Stimulated activated CD8-positive, alpha-beta memory T cell treated with anti-CD3 and anti-CD28 coated beads, Interleukin-15, amount 100 ng/mL, for 4 hours (primary cell): ENCODE measurements at places on chromosomes 4 and X.

- DNase-seq: no peak
Observed at GRCh38 chr4:149047368-149047767, 605.2 kb upstream of the NR3C2 start.

DNA sequence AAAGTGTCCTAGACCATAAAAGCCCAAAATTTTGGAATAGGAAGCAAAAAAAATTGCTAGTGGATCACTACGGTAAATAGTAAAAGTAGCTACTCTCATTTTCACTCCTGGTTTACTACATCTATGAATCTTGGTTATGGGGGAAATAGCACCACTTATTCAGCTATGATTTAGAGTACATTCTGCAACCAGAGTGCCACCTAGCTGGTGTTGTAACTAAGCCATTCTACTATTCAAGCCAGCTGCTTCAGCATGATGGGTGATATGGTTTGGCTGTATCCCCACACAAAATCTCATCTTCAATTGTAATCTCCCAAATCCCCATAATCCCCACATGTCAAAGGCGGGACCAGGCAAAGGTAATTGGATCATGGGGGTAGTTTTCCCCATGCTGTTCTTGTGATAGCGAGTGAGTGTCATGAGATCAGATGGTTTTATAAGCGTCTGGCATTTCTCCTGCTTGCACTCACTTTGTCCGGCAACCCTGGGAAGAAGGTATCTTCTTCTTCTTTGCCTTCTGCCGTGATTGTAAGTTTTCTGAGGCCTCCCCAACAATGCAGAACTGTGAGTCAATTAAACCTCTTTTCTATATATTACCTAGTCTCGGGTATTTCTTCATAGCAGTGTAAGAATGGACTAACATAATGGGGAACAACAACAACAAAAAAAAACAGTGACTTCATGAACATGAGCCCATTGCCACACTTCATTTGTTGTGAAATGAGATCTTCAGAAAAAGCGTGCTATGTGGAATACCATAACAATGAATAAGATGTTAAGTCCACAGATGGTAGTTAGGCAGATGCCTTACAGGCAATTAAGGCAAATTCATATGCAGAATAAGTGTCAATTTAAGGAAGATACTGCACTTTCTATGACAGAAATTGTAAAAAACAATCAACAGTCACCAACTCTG, 280.1 kb downstream of the PABPC4L start:
- DNase-seq: no peak

GRCh38 chr4:183977707-183978106, 72.6 kb downstream of the STOX2 start:
- DNase-seq: no peak

- DNase-seq: no peak
Observed at GRCh38 chr4:101104312-101105052, 242.8 kb downstream of the PPP3CA start.

- no peak for DNase-seq
Observed at GRCh38 chrX:23557070-23557469, 110.2 kb upstream of the PRDX4 start.

- no peak for DNase-seq
Observed at GRCh38 chr4:57875829-57876392, 765.7 kb upstream of the IGFBP7 start.

DNA sequence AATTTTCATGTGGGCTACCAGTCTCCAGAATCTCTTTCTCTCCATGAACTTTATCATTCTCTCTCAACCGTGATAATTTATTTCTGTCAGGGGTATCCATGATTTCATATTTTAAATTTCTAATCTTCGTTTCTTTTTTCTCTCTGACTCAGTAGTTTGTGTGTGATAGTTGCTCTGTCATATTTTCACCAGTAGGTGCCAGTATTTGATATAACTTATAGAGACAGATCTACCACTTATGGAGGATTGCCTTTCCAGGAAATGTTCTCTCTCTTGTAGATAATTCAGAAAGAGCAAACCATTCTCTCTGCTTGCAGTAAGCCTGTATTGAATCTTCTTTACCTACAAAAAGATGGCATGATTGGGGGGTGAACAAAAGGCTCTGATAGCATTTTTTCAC, 79.3 kb upstream of the DYNLT3 start:
- DNase-seq: no peak

- no peak for DNase-seq
Observed at GRCh38 chrX:39555431-39555830, 542.3 kb downstream of the BCOR start.

DNA sequence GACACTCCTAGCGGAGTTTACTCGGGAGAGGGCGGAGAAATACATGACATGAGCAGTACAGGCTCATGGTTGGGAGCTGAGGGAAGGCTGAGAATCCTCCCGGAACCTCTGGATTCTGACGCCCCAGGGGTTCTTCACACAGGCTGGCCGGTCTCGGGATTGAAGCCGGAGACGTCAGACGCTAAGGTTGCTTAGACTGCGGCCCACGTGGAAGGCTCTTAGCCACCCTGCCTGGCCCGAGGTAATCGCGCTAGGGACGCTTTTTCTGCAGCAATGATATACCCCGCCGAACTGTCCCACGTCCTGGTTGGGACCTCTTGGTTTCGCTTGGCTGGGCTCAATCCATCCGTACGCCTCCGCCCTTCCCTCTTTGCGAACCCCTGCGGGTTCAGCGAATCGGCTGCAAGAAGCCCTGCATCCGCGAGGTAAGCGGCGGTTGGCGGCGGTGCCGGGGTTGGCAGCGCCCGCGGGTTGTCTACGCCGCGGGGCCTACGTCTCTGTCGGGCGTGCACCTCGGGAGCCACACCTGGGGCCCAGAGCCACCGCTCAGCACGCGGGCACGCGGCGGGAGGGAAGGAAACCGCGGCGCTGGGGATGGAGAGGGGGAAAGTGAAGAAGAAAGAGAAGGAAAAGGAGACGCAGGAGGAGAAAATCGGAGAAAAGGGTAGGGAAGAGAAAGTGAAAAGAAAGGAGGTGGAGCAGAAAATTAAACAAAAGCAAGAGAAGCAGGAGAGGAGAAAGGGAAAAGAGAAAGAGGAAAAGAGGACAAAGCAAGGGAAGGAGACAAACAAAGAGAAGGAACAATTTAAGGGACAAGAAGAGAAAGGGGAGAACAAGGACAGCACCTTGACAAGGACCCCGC, at the start of gene ARL9:
Gene ARL9, plus strand, starts transcription at position 523 of the 862 bp plus-strand sequence. Its CDS starts 72 bp downstream, at position 595.
- peak; percentile 46 for DNase-seq

- DNase-seq: no peak
Observed at GRCh38 chr4:86117705-86118302, 242.0 kb downstream of the MAPK10 start.

- no peak for DNase-seq
Observed at GRCh38 chrX:38166478-38167083, 54.1 kb downstream of the SRPX start.

DNA sequence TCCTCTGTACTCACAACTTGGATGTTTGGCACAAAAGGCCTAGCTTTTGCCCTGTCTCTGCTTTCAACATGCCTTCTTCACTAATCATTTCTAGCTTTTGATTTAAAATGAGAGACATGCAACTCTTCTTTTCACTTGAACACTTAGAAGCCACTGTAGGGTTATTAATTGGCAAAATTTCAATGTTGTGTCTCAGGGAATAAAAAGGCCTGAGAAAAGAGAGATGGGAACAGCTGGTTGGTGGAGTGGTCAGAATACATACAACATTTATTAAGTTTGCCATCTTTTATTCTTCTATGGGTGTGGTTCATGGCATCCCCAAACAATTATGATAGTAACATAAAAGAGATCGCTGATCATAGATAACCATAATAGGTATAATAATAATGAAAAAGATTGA, 114.3 kb downstream of the FBXW7 start:
- DNase-seq: no peak

- no peak for DNase-seq
Observed at GRCh38 chr4:143443728-143444127, 69.8 kb upstream of the SMARCA5 start.

GRCh38 chrX:105609530-105609929, 212.8 kb upstream of the NRK start:
- no peak for DNase-seq

GRCh38 chr4:7755561-7755960, 184.1 kb downstream of the AFAP1 start:
- no peak for DNase-seq
